ENCODE measurements at places on chromosomes 6 and 20.

GRCh38 chr6:130947464-130947863 is 115.6 kb downstream of the EPB41L2 start:
- DNase-seq: no peak

DNA sequence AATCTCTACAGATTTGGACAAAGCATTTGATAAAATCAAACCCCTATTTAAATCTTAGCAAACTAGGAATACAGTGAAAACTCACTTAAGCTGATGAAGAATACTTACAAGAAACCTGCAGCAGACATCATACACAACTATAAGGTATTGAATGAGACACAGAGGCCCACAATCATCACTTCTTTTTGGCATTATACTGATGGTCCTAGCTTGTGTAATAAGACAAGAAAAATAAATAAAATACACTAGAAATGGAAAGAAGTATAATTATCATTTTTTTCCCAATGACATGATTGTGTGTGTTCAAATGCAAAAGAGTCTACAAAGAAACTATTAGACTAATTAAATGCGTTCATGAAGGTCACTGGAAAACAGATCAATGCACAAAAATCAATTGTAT is 8.8 kb upstream of the OR2B6 start:
- no peak for DNase-seq

GRCh38 chr6:21840428-21840827 is 246.9 kb downstream of the SOX4 start:
- no peak for DNase-seq

DNA sequence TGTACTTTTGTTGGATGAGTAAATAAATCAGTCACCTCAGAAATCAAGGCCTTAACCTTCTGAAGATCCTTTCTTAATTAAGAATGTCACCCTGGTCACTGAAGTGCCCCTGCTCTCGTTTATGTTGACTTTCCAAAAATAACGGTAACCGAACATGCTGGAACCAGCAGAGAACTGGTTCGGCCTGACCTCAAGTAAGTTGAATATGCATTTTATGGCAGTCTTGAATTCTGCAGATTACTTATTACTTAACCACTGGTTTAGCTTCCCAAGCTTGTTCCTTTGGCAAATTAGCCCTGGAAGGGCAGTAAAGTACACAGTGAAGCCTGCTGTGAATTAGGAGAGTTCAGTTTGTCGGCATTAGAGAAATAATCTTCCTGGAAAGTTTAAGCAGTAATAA is 12.2 kb downstream of the MAPRE1 start:
- no peak for DNase-seq

- no peak for DNase-seq
Measured at GRCh38 chr6:142342986-142343385, 41.2 kb downstream of the ADGRG6 start.

DNA sequence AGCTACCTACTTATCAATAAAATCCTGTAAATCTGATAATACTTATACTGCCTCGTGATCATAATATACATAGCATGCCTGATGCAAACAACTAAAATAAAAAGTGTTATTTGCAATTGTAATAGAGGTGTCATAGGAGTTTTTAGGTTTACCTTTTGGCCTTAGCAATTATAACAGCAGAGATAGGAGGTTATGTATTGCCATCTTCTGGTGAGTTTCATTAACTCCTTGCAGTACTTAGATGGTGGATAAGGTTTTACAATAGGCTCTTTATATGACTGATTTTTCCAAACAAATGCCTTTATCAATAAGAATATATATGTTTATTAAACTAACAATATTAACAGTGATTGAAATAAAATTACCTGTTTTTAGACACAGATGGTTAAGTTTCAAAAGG is 27.8 kb upstream of the MYCT1 start:
- DNase-seq: no peak

GRCh38 chr6:43774776-43775534 is 4.9 kb downstream of the VEGFA start:
- peak; percentile 58 for DNase-seq

DNA sequence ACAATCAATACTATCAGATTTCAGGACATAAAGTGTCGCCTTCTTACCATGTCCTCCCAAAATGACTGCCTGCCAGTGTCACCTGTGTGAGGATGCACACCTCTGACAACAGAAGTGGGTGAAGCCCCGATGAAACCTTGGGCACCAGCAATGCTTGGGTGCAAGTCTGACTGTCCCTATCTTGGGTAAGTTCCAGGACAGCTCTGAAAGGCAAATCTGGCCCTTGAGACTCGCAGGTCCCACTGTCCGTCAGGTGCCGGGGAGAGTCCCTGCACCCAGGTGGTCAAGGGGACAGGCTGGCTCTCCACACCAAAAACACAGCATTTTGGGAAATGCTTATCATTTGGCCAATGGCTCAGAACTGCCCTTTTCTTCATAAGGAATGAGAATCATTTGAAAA is 43.3 kb downstream of the EZR start:
- no peak for DNase-seq

DNA sequence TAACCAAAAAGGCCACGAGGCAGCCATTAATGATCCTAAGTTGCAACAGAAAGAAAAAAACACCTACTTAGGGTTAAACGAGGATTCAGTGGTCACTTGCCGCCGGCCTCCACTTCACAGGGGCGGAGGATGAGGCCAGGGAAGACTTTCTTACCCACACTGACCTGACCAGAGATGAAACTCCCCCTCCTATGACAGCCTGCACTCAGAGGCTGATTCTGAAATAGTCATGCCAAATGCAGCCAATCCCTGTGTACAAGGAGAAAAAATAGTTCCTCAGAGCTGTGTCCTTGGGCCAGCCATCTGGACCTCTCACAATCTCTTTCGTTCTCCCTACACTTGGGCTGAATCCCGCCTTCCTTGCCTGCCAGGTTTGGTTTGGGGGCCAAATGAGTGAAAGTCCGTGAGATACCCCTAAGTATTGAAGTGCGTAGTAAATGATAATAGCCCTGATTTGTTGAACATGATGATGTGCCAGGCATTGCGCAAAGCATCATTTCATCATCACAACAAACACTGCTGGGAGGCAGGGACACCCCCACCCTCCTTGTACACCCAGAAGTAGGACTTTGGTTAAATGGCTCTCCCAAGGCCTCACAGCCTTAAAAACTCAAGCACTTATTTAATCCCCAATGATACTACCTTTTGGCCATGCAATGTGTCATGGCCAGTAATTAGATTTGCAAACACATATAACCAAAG is 3.2 kb upstream of the IRF4 start:
- no peak for DNase-seq

- DNase-seq: no peak
Measured at GRCh38 chr6:114090626-114091025, 119.7 kb upstream of the HDAC2 start.

DNA sequence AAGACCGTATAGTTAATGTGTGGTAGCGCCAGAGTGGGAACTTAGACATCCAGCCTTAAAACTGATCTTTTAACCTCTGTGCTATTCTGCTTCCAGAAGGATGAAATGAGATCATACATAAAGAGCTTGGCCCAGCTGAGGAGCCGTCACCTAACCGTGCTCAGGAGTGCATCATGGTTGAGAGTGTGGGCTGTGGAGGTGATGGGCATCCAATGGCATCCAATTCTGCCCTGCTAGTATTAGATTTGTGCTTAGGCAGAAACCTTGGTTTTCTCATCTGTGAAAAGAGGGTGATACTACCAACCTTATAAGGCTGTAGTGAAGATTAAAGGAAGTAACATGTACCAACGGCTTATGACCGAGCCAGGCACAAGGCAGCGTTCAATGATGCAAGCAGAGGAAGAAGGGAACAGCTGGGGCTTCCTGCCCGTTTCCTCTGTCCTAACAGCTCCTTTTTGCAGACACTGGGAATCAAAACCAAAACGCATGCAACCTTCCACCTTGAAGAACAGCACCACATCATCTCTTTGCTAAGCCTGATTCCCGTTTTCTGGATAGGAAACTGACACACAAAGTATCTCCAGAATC is 1.3 kb downstream of the SLC22A16 start:
- no peak for DNase-seq

GRCh38 chr6:109460161-109460829 is 4.7 kb upstream of the MICAL1 start:
- DNase-seq: no peak

DNA sequence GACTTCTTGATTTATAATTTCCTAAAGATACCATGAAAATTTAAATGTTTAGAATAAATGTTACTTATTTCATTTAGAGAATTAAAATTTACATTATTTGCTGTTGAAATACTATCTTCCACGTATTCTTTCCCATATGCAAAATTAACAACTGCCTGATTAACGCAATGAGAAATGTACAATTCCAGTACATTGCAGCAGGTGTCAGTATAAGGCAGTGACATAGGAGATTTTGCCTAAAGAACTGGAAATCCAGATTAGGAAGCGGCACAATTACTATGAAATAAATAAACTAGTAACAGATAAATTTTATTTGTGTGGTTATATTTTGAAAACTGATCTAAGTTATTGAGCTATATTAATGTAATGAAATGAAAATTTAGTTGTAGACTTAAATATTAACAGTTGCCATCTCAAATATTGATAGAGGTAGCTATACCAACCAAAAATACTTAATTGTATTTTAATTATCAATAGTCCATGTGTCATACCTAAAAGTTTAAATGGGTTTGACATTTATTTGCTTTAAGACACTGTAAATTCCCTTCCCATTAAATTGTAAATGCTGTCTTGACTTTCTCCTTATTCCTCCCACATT is 300.2 kb downstream of the UTRN start:
- DNase-seq: no peak

- DNase-seq: no peak
Measured at GRCh38 chr20:1252416-1252815, 13.7 kb upstream of the SNPH start.

GRCh38 chr20:61731363-61732181 is 334.1 kb downstream of the TAF4 start:
- DNase-seq: no peak

DNA sequence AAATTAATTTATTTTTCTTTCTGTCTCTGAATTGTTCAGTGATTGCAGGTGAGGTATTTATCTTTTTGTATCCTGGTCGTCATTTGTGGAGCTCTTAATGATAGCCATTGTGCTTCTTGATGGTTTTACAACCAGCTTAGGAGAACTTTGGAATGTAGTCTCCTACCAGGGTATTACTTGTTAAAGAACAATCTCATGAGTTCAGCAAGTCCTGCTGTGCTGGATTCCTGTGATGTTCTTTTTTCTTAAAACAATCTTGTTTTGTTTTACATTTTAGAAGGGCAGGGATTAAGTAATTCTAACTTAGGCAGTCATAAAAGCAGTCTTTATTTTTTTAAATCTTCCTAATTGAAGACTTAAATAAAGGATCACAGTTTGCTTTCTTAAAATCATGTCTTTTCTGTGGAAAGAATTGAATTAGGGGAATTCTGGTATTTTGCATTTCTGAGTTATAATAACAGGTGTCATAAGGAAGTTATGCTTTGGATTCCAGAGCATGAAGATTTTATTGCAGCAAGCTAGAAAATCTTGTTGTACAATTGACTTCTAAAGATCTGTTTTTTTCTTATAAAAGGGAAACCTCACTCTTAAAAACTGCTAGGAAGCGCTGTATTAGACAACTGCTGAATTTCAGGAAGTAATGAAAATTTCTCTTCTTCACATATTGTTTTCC is 23.7 kb downstream of the RIOK1 start:
- no peak for DNase-seq

- no peak for DNase-seq
Measured at GRCh38 chr20:44448753-44449546, 26.7 kb upstream of the TTPAL start.

GRCh38 chr6:161835500-161836215 is 561.8 kb upstream of the AGPAT4 start:
- no peak for DNase-seq

DNA sequence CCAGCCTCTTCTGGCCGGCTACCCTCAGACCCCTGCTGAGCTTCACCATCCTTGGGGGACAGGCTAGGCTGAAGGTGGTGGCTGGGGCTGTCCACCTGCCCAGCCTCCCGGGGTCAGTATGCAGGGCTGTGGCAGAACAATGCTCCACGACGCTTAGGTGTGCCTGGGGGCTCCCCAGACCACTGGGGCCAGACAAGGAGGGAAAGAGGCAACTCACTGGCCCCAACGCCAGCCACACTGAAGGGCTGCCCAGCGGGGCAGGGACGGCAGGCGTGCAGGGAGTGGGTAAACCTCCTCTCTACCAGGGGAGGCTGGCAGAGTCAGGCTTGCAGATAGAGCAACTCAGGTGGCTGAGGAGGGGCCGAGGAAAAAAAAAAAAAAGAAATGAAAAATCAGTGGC is 11.5 kb upstream of the UBE2V1 start:
- DNase-seq: no peak

DNA sequence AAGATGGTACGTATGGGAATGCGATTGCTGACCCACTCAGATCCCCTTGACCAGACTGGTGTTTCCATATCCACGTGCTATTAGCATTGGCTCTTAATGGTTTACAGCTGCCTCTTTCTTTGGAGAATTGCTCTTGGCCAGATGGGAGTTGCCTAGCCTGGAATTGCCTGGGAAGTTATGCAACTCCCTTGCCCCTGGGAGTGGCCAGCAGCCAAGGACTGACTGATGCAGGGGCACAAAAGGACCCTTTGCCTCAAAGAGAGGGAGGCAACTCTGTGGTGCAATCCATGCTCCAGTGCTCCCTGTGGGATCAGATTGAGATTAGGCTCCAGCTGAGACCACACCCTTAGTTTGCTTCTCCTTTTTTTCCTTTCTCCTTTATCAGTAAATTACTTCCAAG is 203.5 kb upstream of the JAG1 start:
- no peak for DNase-seq

DNA sequence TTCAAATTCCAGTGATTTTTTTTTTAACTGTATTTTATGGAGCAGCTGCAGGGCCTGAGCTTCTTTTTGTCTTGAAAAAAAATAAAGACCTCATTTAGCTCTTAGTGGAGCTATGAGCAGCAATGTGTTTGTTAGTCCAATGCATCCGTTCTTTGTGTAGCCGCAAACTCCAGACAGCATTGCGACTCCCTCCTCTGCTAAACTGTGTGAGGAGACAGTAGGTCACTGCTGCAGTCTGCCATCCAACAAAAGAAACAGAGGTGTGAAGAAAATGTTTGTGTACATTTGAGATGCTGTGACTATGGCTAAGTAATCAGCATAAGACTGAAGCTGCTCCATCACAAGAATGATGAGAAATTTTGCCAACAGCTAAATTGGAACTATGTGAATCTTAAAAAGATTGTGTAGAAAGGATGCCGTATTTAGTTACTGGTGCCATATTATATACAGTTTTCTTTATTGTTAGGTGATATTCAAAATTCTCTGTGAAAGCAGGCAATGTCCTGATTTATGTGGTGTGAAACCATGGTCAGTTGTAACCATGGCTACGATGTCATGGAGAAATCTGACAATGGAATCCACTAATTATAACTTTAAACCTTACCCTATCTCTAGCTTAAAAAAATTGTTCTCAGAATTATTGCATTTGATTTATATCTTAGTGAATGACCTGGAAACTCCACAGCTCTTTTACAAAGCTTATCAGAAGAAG is 428.8 kb upstream of the EPHA7 start:
- DNase-seq: no peak

All from activated T-cell treated with anti-CD3 and anti-CD28 coated beads for 48 hours (primary cell).